Stimulated activated CD4-positive, alpha-beta T cell treated with anti-CD3 and anti-CD28 coated beads, Interleukin-12 subunit alpha, Interleukin-12 subunit beta, amount 100 ng/mL, for 4 hours (primary cell): ENCODE measurements at places on chromosomes 12 and 14.

- no peak for DNase-seq
Observed at GRCh38 chr12:52338241-52338960, 17.2 kb upstream of the KRT83 start.

GRCh38 chr14:39219075-39219499, 14.6 kb upstream of the MIA2 start:
- no peak for DNase-seq

DNA sequence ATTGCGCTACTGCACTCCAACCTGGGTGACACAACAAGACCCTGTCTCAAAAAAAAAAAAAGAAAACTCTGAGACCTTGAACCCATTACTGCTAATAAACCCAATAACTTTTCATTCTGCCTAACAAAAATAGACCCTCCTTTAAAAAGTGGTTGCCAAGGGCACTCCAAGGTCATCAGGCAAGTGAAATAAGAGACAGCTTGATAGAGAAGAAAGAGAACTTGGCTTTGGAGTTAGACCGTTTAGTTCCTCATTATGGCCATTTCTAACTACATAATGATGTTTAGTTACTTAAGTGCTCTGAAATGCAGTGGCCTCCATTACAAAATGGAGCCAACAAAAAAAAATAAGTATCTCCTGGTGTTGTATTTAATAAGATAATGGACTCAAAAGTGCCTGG, 55.9 kb downstream of the PHLDA1 start:
- DNase-seq = no peak

DNA sequence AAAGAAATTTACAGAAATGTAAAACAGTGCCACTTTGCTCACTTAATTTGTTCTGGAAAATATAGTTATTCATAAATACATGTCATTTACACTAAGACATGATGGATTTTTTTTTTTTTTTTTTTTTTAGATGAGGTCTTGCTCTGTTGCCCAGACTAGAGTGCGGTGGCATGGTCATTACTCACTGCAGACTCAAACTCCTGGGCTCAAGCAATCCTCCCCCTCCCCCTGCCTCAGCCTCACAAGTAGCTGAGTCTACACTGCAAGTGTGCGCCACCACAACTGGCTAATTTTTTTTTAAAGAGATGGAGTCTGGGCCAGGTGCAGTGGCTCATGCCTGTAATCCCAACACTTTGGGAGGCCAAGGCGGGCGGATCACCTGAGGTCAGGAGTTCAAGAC, 101.2 kb downstream of the PPP2R5C start:
- DNase-seq = no peak

DNA sequence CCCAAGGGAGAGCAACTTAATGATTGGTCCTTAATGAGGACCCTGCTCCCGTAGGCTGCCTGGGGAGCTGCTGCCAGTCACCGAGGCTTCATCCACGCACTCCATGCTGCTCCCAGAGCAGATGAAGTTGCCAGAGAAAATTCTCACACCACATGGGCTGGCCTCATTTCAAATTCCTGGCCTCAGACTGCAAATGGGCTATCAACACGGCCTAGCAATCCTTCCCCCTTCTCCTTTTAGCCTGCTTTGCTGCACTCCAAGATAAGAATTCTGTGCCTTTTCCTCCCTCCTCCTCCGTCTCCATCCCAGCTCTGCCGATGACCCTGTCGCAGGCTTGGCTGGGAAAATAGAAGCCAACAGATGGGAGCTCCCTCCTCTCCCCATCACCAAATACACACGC, 10.8 kb upstream of the DGLUCY start:
- DNase-seq = no peak

GRCh38 chr14:89746654-89747053, 207.9 kb downstream of the EFCAB11 start:
- no peak for DNase-seq

- no peak for DNase-seq
Observed at GRCh38 chr12:18467620-18468245, 206.4 kb downstream of the PIK3C2G start.

DNA sequence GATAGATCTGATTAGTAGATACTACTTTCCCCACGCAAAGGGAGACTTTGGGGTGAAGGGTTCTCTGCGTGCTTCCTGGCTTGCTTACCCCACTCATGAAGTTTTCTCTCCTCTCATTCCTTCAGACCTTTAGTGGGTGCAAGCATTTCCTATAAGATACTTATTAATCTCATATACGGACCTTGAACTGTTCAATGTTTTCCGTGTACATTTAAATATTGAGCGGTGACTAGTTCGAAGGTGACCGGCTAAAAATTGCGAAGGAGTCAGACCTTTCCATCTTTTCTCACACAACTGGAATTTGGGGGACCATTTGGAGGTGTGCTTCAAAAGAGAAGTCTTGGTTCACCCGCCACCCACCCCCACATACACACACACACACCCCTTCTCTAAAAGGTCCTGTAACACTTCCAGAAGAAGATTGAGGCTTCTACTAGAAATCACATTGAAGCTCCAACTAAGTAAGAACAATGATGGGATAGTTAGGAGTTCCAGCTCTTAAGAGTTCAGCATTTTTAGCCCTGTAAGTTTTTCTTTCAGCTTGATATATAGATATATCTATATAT, 6.1 kb upstream of the FOXG1 start:
- no peak for DNase-seq

DNA sequence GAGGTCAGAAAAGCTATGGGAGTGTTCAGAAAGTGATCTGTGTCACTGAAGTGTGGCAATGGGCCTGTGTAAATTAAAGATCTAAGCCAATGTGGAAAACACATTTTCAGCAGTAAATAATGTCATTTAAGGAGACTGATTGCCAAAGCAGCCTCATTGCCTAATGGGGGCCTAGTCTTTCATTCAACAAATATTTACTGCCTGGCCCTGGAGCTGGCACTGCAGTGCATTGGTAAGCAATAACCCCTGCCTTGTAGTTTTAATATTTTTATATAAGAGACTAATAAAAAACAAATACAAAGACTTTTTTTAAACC, 326.6 kb downstream of the BTG1 start:
- no peak for DNase-seq

DNA sequence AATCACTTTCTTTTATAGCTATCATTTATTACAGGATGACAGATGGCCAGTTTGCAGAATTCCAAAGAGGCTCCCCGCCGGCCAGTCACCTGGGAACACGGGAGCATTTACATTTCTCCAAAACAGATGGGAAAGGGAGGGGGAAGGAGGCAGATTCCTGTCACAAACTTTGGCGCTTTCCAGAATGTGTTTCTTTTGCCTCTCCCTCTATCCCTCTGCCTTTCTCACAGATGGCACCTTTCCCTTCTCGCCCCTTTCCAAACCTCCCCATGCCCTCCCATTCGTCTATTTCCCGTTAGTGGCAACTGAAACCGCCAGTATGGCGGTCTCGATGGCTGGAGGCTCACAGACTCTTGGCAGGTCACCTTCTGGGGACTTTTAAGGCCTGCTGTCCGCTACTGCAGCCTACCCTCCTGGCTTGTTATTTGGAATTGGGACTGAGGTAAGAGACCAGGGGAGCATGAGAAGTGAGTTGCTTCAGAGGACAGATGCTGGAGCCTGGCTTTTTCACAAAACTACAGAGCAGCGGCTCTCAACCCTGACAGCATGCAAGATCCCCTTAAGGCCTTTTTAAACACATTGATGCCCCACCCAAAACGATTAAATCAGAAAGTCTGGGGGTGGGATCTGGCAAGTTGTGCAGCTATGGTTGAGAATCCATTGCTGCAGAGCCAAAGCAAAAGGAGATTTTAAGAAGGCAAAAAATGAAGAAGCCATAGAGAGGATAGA, 161.5 kb upstream of the VASH1 start:
- no peak for DNase-seq

DNA sequence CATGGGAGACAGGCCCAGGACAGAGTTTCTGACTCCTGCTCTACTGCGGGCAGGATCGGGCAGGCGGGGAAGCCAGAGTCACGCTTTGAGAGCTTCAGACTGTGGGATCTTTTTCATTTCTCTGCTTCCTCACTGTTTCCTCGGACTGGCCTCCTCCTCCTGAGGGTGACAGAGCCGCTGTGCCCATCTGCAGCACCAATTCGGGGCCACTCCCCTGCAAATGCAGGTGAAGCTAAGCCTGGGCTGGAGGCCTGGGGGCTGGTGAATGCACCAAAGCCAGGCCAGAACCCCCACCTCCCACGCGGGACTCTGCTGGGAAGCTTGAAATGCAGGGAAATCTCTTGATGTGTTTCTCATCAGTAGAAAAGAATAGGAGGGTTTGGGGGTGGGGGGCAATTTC, 77.5 kb downstream of the FOXN3 start:
- DNase-seq = no peak

DNA sequence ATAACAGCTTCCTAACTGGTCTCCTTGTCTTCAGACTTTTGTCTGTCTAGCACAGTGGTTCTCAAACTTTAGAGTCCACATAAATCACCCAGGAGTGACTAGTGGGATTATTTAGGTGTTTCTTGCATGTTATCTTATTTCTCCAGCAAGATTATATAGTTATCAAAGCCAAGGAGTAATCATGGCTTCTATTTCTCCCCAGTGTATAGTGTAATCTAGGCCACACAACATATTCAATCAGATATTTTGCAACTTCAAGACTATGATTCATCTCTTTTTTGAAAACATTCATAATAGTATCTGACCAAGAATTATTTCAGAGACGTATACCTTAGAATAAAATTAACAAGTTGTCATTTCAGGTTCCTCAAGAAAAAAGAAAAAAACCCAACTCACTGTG, 131.9 kb downstream of the CEP83 start:
- no peak for DNase-seq

DNA sequence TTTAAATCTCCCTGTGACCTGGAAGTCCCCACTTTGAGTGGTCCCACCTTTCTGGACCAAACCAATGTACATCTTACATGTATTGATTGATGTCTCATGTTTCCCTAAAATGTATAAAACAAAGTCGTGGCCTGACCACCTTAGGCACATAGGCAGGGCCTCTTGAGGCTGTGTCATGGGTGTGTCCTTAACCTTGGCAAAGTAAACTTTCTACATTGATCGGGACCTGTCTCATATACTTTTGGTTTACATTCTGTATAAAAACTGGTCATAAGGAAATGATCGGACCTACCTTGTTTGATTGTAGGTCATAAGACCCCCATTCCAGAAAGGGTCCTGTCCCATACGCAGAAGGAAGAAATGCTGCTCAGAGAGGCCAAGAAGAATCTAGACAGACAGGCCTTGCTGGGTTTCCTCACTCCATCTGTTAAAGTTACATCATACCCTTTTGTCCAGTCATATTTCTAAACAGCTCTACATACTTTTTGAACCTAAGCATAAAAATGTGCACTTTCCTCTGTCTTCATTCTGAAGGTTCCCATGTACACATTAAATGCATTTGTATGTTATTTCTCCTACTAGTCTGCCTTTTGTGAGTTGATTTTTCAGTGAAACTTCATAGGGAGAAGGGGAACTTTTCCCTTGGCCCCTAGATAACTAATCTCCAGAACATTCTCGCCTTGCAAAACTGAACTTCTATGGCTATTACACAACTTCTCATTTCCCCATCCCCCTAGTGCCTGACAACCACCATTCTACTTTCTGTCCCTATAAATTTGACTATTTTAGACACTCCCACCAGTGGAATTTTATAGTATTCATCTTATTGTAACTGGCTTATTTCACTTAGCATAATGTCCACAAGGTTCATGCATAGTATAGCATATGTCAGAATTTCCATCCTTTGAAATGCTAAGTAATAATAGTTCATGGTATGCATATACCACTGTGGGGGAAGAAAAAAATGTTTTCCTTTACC, 30.2 kb upstream of the CPM start:
- DNase-seq = no peak
